Endothelial cell (in vitro differentiated cells): ENCODE measurements at places on chromosomes 3 and 15.

- DNase-seq, result peak; percentile 74
Measured at GRCh38 chr15:64634576-64635498, 140.6 kb downstream of the RBPMS2 start.

DNA sequence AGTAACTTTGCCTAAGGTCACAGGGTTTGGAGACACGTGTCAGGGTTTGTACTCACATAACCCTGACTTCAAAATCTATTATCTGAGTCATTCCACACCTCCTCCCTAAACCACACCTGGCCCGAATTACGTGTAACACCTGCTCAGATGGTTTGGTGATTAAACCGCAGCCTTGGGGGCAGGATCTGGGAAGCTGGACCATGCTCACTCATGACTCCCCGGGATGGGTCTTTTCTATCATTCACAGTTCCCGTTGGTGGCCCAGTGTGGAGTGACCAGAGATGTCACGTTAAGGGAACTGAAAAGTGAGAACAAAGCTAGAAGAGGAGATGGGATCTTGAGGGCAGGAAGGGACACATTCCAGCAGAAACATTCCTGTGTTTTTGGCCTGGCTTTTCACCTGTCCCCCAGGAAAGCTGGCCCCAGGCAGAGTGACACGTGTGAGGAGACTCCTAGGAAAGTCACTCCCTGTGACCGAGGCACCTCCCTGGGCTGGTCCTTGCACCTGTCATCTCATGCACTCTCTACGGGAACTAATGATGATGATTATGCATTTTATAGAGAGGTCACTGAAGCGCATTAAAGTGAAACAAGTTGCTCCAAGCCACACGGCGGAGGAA lies 75.4 kb upstream of the POMGNT2 start:
- no peak for DNase-seq

DNA sequence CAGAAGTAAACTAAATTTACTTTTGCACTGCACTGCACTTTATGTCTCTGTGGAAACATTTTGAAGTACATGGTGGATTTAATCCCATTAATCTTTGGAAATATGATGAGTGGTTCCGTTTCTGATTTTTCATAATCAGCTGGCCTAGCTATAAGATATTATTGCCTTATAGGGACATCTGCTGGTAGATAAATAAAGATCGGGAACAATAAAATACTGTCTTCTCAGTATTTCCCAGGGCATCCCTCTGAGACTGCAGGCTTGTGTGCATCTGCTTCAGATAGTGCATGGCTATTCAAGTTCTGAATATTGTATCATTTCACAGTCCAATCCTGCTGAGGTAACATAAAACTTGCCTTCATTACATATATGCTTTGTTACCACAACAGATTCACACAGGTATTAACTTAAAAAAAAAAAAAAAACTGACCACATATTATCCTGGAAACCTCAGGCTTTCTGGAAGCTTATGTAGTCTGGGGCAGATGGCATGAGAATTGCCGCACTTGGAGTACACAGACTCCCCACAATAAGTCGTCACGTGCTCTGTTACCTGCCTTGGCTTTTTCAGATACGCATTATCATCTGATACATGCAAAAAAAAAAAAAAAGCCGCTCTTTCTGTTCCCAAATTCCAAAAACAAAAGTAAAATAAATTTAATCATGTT lies 330.8 kb upstream of the AGTR1 start:
- DNase-seq, result no peak

DNA sequence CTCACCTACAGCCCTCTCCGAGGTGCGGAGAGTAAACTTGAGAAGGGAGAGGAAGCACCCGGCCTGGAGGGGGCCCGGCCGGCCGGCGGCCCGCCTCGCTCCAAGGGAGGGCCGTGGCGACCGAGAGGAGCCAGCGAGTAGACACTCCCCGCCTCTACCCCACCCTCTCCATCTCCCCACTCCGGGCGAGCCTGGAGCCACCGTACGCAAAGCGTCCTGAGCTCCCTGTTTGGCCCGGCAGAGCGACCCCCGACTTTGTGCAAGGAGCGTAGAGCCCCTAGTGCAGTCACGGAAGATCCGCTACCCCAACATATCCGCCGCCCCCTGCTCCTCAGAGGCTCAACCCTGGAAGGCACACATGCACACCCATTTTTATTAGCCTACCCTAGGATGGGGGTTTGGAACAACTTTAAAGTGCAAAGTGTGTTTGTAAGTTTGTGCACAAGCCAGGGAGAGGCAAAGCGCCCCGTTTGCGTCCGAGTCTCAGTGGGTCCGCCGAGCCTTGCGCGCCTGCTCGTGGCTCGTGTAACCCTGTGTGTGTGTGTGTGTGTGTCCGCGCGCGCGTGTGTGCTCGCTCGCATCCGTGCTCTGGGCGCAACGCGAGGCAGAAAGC lies 508 bp upstream of the SMAD6 start:
- peak; percentile 55 for DNase-seq

GRCh38 chr15:37764733-37765191 lies 169.7 kb upstream of the TMCO5A start:
- peak; percentile 39 for DNase-seq

GRCh38 chr3:32026593-32026992 lies 45.0 kb downstream of the ZNF860 start:
- DNase-seq, result no peak

DNA sequence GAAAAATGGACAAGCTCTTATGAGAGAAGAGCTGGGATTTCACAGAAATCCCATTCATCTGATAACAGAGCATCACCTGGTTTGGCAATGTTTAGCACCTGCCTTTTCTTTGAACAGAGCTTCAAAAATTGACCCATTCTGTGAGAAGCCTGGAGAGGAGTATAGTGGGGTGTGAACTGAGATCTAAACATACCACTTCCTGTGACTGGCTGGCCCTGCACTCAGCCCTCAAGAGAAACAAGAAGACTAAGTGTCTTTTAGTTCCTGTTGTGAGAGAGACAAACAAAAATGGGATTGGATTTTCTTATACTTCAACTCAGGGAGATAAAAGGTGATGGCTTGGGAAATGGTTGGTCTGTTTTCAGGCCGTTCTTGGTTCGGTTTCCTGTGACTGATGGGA lies 1060.2 kb downstream of the ROBO1 start:
- no peak for DNase-seq

DNA sequence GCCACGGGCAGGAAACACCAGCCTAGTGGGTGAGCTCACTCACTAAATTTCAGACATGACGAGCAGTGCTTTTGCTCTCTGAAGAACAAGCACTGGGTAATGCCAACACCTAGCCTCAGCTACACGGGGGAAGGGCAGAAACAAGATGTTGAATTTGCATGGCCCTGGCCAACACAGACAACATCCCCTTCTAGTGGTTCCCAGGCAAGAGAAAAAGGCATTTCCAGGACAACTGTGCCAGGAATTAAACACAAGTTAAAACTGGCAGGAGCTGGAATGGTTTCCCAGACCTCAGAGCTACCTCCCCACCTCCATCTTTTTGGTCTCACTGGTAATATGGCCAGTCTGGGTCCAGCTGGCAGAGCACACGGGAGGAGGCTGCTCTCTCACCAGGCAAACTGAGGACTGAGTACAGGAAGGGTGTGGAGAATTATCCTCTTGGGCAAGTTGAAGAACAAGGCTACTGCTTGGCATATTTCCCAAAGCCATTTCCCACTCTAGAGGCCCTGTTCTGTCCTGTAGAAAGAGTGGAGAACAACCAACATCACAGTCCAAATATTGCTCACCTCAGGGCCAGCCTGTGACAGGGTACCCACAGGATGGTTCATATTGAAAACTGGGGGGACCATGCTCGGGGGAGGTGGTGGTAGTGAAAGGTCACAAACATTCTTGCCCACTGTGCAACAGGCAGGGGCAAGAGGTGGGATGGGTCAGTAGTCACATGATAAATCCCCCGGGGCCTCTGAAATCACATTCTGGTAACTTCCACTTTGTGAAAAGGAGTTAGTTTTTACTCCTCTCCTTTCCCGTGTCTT lies 26.5 kb downstream of the TSPAN3 start:
- DNase-seq, result no peak

GRCh38 chr3:129503471-129504291 lies 24.8 kb upstream of the RHO start:
- no peak for DNase-seq

GRCh38 chr3:14573706-14574105 lies 33.6 kb upstream of the GRIP2 start:
- no peak for DNase-seq

DNA sequence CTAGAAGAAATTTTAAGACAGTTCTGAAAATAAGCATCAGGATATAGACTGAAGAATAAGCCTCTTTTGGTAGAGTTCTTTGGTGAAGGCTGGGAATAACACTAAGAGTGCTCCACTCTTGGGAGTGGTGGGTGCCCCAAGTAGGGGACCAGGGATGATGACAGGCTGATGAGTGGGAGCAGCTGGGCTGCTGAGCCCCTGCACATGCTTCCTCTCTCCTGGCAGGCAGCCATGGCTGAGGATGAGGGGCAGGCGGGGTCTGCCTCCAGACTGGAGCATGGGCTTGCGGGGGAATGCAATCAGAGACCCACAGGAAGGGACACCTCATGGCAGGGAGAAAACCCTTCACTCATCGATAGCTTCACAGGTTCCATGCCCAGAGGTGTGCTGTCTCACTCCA lies 72.6 kb upstream of the RORA start:
- no peak for DNase-seq

DNA sequence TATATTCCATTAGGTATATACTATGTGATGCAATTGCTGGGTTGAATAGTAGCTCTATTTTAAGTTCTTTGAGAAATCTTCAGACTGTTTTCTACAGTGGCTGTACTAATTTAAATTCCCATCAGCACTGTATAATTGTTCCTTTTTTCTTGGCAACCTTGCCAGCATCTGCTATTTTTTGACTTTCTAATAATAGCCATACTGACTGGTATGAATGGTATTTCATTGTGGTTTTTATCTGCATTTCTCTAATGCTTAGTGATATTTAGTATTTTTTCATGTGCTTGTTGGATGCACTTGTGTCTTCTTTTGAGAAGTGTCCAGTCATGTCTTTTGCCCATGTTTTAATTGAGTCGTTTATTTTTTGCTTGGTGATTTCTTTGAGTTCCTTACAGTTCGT lies 145.1 kb upstream of the PLSCR5 start:
- DNase-seq, result no peak

DNA sequence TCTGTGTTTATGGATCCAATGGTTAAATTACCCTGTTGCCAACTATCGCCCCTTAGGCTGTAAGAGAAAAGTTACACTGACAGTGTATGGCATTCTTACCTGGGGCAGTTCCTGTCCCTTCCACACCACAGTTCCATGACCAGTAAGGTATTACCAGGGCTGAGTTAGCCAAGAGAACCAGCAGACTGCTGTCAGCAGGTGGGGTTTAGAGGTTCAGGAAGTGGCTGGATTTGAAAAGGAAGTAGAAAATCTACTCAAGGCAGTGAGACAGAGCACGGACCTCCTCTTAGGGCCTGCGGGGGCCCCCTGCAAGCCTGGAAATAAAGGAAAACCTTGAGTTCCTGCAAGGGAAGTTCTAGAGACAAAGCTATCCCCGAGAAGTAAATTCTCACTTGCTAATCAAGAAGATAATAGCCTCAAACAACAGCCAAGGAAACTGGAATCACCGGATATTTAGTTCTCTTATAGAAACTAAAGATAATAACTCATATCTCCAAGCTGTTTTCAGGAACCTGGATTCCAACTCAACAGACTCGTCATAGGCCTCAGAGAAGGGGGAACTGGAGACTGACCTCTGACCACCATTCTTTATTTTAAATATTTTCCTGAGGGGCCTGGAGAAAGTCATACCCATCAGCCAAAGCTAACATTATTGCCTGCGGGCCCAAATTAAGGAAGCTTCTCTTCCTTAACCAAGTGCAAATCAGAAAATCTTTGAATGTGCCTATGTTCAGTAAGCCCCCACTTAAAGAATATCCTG lies 161.7 kb downstream of the ANXA2 start:
- peak; percentile 22 for DNase-seq
